Stimulated activated CD8-positive, alpha-beta memory T cell treated with anti-CD3 and anti-CD28 coated beads, Interleukin-7, amount 100 ng/mL, for 1 hour (primary cell): ENCODE measurements at places on chromosomes 12 and 14.

- no peak for DNase-seq
Measured at GRCh38 chr14:77950371-77951063, 150.6 kb downstream of the ADCK1 start.

- no peak for DNase-seq
Measured at GRCh38 chr12:29889737-29890136, 106.0 kb upstream of the TMTC1 start.

GRCh38 chr14:91323671-91324605 lies 79.4 kb upstream of the GPR68 start:
- DNase-seq, result peak; percentile 94

DNA sequence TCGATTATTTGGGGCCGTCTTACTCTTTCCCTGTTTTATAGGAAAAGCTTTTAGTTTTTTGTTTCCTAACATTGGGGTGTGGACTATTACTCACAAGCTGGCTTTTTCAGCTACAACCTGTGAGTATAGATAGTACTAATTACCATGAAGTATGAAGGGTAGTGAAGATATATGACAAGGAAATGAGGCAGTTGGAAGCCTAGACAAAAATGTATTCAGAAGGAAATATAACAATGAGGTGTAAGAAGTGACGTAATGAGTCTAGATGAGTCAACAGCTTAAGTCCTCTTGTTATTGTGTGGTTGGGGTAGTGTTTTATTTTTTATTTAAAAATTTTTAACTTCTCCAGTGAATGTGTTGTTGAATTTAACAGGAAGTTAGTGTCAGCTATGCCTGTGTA lies 804.5 kb downstream of the NRXN3 start:
- no peak for DNase-seq
